ENCODE measurements at places on chromosomes 6 and 20.
A peak's percentile ranks its signal among the peaks of the same experiment; 100 is the strongest.

- DNase-seq, result no peak
Measured at GRCh38 chr6:62999796-63000195, 211.5 kb upstream of the FKBP1C start.

- DNase-seq, result no peak
Measured at GRCh38 chr6:128886706-128887105, 3.8 kb downstream of the LAMA2 start.

GRCh38 chr20:25987073-25987927 lies 290.6 kb upstream of the ZNF337 start:
- DNase-seq, result peak; percentile 39

DNA sequence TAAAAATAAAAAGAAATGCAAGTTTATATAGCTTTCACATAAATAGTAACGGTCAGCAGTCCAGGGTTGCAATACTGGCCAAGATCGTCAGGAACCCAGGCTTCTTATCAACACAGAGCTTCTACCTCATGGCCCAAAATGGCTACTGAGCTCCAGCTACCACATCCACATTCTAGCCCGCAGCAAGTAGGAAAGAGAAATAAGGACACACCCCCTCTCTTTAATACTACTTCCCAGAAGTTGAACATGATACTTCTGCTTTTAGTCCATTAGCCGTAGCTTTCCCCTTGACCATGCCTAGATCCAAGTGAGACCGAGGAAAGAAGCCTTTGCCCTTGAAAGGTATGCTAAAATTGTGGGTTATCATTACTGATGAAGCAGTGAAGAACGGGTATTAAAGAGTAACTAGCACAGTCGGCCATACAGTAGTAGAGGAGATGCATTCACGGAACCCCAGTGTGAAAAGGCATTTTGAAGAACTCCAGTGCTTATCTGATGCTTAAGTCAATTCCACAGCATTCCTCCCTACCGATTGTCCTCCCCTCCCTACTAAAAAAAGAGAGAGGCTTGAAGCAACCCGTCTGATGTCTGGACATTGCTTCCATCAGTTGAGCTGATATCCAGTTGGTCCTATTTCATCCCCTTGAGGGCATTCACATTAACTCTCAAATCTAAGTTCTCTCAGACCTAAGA lies 226.9 kb upstream of the RREB1 start:
- no peak for DNase-seq

Measured in left colon (tissue), 2 donors.